Cerebellar nuclear complex (tissue), 1 donor: ENCODE measurements at places on chromosomes 4 and X.

GRCh38 chr4:40822420-40823166 lies 72.8 kb downstream of the NSUN7 start:
- no peak for DNase-seq

GRCh38 chr4:174036111-174036510 lies 247.4 kb downstream of the FBXO8 start:
- no peak for DNase-seq

- DNase-seq: no peak
Measured at GRCh38 chr4:111631215-111631999, 513.8 kb upstream of the FAM241A start.

GRCh38 chrX:56791456-56791855 lies 62.4 kb downstream of the NBDY start:
- DNase-seq: no peak

GRCh38 chr4:8493484-8493883 lies 52.9 kb downstream of the TRMT44 start:
- DNase-seq: no peak

DNA sequence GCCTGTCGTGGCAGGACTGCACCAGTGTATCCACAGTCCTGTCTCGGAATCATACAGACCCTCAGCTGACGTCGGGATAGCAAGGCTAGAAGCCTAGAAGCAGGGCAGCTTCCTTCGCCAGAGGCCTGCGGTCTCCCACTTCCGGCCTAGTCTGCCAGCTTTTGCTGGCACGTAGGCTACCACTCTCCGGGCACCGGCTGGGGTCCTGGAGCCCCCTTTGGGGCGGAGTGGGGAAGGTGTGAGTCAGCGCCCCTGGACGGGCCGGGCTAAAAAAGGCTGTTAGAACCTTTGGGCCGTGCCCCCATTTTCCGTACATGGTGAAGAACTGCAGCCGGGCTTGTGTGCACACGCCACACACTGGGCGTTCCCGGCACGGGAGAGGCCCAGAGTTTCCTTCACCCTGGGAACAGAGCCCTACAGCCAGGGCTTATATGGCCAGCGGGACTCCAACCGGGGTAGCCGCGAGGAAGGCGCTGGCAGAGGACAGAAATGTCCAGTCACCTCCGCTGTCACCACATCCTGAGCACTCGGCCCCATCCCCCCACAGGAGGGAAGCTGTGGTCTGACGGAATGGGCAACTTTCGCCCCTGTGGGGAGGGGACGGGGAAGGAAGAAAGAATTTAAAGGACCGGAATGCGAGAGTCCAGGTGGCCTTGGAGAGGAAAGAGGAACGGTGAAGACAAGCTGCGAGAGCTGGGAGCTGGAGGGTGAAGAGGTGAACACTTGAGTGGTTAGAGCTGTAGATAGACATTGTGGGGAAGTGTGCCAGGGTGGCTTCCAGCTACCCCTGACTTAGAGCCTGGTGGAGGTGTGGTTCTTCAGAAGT lies 4.6 kb downstream of the MAGIX start:
- no peak for DNase-seq

DNA sequence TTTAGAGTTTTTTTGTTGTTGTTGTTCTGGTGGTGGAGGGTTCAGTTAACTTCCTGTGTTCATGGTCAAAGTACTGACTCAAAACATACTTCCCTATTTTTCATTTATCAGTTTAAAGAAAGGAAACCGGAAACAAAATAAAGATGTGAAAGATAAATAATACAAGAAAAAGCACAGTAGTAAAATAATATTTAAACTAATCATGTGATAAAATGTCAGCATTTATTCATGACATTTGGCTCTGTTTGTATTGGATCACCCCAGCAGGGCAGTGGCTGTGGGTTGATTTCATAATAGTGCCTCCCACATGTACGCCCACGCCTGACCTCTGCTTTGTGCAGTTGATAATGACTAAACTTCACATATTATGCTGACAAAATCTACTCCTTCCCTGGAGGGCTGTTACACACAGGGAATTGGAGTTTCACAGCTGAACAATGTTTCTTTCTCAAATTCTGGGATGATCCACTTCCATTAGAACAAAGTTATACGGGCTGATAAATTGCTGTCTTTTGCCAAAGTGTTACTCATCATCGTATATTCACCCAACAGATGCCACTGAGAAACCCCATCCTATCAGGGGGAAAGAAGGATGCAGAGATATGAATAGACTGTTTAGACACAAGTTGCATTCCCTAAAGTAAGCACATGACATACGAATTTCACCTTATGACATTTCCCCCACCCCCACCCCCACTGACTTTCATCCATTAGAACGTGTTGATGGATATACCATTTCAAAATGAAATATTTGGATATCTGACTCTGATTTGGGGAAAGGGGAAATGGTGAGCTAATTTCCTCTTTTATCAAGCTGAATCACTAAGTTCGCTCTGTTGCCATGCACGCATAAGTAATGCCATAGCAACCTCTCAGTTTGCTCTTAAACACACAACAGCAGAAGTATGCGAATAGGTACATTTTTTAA lies 48.3 kb downstream of the AMELX start:
- DNase-seq: no peak

- no peak for DNase-seq
Measured at GRCh38 chrX:71533516-71533850, 579 bp downstream of the OGT start.
